ENCODE measurements at places on chromosomes 5 and 9.

- DNase-seq: no peak
Measured at GRCh38 chr9:124218987-124219461, 38.7 kb upstream of the NEK6 start.

DNA sequence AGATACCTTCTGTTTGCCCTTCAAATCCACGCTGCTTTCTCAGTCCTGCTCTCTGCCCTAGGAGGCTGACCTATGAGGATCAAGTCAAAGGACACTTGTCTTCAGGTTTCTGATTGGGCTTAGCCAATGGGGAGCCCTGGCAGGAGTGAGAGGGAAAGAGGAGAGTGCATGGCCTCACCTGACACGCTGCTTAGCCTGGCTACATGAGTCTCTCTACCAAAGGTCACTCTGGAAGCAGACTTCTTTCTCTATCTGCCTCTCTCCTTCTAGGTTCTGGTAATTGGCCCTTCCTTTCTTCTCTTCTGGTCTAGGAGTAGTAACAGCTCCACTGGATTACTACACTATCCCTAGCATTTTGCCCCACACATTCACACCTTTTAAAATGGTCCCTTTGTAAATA is 13.1 kb downstream of the ARSB start:
- DNase-seq: no peak

DNA sequence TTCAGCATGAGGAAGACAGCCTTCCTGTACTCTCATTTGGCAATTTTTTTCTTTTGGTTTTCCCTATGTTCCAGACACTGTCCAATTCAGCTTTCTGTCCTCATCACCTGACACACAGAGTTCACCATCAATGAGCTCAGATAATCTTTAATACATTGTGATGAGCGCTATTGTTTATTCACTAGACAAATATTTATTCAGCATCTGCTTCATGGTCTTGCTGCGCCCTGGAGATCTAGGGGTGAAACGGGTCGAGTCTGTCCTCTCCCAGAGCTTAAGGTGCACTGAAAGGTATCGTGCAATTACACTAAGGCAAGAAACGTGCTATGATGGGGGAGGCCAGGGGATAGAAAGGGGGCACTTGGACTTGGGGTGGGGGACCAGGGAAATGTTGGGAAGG is 281.6 kb downstream of the ZSWIM6 start:
- no peak for DNase-seq

- no peak for DNase-seq
Measured at GRCh38 chr5:125486634-125487033, 740.2 kb upstream of the ZNF608 start.

- DNase-seq: no peak
Measured at GRCh38 chr5:42596817-42597216, 159.8 kb upstream of the CCDC152 start.

DNA sequence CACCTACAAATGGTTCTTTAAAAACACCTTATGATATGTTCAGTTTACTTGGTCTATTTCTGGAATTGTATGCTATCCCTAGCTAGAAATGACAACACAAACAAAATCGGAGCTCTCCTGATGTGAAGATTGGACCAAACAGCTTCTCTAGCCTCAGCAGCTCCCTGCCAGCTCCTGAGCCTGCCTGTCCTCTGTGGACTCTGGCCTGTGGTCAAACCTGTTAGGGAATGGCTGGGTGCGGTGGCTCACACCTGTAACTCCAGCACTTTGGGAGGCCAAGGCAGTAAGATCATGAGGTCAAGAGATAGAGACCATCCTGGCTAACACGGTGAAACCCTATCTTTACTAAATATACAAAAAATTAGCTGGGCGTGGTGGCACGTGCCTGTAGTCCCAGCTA is 195.3 kb downstream of the GAS1 start:
- no peak for DNase-seq

DNA sequence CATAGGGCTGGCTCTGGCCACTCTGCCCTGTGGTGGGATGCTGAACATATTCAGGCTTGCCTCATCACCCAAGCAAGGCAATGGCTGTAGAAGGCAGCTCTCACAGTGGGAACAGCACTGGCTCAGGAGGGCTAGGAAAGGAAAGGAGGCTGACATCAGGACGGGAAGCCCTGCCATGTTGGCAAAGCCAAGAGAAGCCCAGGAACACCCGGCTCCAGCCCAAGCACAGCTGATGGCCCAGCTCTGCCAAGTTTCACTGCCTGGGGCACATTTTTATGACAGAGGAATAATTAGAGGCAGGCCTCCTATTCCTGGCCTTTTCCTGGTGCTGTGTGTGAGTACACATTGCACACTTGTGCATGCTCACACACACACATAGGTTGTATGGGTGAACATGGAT is 163.6 kb upstream of the SMIM23 start:
- no peak for DNase-seq

GRCh38 chr5:138468133-138468965 is 3.1 kb downstream of the EGR1 start:
- no peak for DNase-seq

- DNase-seq: no peak
Measured at GRCh38 chr9:35771943-35772342, 17.9 kb upstream of the MSMP start.

DNA sequence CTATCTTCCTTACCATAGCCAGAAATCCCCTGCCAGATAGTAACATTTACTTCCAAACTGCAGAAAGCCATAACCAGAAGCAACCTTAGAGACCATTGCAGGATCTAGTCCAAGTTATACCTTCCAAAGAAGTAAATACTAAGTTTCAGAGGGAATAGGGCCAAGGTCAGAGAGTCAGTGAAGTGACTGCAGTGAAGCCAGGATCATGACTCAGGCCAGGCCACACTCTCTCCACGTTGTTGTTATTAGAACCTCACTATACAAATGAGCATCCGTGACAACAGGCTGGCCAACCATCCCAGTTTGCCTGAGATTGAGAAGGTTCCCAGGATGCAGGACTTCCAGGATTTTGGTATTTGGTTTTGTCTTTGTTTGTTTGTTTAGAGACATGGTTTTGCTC is 11.3 kb downstream of the ERAP1 start:
- DNase-seq: no peak

- DNase-seq: peak; percentile 49
Measured at GRCh38 chr9:87701931-87702421, 23.9 kb upstream of the CTSL start.

DNA sequence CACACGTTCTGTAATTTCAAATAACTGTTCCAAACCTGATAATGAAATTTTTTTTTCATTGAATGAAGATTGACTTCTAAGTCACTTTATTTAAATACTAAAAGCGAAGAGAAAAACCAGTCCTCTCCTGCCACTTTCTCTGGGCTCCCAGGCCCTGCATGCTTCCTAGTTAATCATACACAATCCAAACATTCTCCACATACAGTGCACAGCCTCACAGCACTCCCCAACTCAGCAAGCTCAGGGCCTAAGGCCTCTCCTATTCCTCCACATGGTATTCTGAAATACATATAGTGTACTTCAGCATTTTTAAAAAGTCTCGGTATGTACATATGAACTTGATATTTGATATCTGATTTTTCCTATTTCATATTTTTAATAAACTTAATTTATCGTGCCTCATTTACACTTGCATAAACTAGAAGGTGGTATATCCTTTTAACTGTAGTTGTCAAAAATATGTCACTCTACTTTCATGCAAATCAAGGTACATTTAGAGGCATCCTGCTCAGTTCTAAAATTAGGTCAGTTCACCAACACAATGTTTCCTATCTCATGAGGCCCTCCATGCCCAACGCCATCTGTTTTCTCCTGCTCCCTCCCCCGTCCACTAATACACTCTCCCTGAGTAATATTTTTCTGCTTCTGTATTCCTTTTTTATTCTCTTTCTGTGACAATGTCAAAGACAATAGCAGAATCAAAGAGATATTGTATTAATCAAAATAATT is 206.7 kb downstream of the ARRDC3 start:
- no peak for DNase-seq

- DNase-seq: no peak
Measured at GRCh38 chr9:4298255-4299004, 1.4 kb downstream of the GLIS3 start.

DNA sequence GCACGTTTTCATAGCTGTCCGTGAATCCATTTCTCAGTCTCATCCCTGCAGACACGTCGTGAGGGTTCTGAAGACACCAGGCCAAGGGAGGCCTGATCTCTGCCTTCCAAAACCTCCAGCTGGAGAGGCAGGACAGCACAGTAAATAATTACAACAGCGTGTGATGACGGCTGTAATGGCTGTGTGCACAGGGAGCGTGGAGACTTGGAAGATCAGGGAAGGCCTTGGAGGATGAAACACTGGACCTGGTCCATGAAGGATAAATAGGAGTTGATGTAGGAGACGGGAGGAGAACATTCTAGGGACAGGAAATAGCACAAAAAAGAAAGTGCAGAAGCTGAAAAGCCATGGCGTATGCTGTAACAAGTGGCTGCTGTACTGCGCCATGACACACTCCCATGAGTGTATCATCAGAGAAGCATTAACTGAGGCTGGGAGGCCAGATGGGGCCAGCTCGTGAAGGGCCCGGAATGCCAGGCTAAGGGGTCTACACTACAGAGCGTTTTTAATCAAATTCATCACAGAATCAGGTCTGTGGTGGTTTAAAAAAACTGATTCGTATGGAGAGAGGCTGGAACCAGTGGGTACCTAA is 97.2 kb downstream of the CRB2 start:
- DNase-seq: no peak

GRCh38 chr9:82791692-82792091 is 271.2 kb downstream of the RASEF start:
- no peak for DNase-seq

GRCh38 chr9:16171911-16172310 is 619.1 kb downstream of the CCDC171 start:
- no peak for DNase-seq

GRCh38 chr9:124188331-124189110 is 69.2 kb upstream of the NEK6 start:
- DNase-seq: no peak

DNA sequence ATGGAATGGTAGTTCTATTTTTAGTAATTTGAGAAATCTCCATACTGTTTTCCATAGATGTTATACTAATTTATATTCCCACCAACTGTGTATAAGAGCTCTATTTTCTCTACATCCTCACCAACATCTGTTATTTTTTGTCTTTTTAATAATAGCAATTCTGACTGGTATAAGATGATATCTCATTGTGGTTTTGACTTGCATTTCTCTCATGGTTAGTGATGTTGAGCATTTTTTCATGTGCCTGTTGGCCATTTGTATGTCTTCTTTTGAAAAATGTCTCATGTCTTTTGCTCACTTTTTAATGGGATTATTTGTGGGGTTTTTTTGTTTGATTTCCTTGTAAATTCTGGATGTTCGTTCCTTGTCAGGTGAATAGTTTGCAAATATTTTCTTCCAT is 154.4 kb downstream of the ZSWIM6 start:
- no peak for DNase-seq

- no peak for DNase-seq
Measured at GRCh38 chr9:16246785-16247184, 623.7 kb downstream of the BNC2 start.

- DNase-seq: no peak
Measured at GRCh38 chr5:102873379-102873932, 118.4 kb downstream of the PAM start.

GRCh38 chr5:56128113-56128512 is 105.0 kb downstream of the ANKRD55 start:
- DNase-seq: no peak

Measured in NT2/D1 (cell line).